ENCODE measurements at places on chromosomes 5 and 9.

GRCh38 chr9:130823435-130823834 is 11.6 kb upstream of the ABL1 start:
- DNase-seq: no peak

DNA sequence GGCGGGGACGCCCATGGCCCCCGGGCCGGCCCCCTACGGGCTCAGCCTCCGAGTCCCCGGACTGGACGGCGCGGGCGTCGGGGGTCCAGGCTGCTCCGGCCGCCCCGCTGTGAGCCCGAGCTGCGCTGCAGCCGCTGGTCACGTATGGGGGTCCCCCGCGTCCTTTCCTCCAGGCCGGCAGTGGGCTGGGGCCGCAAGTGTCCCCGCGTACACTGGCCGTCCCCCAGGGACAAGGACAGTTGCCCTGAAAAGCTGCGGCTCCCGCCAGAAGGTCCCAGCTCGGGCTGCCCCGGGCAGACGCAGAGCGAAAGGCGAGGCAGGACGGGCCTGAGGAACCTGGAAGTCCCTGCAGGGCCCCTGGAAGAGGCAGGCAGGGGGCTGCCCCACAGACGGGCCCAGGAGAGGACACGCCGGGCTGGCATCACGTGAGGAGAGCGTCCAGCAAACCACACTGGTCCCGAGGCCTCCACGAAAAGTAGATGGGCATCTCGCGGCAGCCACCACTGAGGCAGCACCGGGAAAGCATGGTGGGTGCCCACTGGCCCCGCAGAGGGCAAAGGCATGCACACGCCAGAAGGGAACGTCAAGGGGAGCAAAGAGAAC is 3.3 kb upstream of the NKD2 start:
- DNase-seq: no peak

- DNase-seq: no peak
Observed at GRCh38 chr5:125232779-125233230, 486.4 kb upstream of the ZNF608 start.

GRCh38 chr5:6418679-6419276 is 29.9 kb upstream of the UBE2QL1 start:
- no peak for DNase-seq

DNA sequence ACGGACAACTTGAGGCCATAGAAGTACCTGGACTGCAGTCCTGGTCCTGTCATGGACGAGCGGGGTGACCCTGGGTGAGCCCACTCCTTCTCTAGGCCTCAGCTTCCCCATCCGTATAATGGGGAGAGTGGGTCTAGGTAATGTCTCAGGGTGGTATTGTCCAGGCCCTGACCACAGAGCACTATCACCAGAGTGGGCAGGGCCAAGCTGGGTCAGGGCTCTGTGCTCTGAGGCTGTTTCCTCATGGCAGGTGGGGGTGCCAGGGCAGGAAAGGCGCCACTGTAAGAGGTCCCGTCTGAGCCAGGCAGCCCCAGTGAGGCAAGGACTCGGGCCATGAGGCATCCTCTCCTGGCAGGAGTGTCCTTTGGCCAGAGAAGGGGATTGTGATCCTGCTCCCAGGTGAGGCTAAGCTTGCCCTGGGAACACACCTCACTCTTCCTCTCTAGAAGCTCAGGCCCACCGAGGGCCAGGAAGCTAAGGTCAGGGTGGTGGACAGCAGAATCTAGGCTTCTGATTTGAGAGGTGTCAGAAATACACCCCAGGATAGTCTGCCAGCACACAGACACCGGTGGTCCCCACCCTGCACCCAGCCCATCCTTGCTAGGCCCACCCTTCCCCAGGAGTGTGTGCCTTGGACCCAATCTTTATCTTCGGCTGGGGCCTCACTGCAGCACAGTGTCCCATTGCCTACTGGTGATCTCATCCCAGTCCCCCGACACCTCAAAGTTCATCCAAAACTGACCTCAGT is 1.5 kb upstream of the MYOZ3 start:
- no peak for DNase-seq

- peak; percentile 96 for DNase-seq
Observed at GRCh38 chr5:138331449-138332368, at the start of gene CDC25C. Gene CDC25C, minus strand, starts transcription at chr5:138331804. Its CDS starts 624 bp downstream, at chr5:138331180.

DNA sequence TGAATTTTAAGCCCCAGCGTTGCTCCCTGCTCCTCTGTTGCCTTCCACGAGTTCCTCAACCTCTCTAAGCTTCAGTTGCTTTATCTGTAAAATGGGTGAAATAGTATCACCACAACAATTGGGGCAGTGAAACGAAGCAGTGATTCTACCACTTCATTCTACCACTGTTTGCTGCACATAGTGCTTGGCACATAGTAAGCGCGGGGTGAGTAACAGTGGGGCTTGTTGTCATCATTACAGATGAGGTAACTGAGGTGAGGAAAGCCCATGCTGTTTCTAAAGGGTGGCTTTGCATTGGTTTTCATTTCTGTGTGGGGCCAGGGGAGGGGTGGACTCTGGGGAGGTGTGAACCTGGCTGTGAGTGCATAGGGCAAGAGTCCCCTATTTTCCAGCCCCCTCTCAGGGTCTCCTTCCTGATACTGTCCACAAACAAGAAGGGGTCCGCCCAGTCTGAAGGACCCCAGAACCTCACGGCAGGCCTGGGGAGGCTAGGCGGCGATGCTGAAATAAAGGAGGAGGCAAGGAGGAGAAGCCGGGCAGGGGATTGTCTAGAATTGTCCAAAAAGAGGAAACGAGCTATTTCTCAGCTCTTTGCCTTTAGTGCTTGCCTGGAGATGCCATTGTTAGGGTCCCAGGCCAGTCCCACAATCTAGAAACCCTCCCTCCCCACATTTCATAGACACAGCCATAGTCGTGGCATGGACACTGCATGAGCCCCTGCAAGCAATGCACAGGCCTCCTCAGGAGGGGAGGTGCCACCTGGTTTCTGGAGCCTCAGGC is 65.6 kb downstream of the IL6ST start:
- DNase-seq: no peak

DNA sequence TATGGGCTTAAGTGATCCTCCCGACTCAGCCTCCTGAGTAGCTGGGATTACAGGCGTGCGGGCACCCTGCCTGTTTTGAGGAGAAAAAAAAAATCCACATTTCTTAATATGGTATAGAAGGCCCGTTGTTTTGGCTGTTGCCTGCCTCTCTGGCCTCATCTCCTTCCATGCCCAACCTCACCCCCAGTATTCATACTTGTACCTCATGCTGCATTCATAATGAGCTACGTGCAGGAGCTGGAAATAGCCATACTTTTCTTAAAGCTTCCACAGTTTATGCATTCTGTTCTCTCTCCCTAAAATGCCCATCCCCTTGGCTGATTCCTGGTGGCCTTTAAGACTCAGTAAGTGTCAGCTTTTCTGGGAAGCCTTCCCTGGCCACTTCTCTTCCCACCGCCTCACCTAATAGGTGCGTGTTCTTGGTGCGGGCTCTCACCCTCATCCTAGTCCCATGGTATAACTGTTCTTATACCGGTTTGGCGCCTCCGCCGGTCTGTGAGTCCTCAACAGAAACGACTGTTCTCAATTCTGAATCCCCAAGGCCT is 2.1 kb upstream of the TPM2 start:
- DNase-seq: no peak

- DNase-seq: no peak
Observed at GRCh38 chr9:112112519-112112918, 62.6 kb downstream of the SUSD1 start.

DNA sequence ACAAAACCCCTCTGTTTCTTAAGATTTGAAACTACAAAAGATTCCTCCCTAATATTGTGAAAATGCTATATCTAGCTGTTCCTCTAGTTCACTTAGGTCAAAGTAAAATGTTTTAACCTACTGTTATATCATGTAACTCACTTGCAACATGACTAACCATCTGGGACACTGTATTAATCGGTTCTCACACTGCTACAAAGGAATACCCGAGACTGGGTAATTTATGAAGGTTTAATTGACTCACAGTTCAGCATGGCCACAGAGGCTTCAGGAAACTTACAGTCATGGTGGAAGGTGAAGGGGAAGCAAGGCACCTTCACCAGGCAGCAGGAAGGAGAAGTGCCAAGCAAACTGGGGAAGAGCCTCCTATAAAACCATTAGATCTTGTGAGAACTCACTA is 34.7 kb downstream of the DIMT1 start:
- no peak for DNase-seq

DNA sequence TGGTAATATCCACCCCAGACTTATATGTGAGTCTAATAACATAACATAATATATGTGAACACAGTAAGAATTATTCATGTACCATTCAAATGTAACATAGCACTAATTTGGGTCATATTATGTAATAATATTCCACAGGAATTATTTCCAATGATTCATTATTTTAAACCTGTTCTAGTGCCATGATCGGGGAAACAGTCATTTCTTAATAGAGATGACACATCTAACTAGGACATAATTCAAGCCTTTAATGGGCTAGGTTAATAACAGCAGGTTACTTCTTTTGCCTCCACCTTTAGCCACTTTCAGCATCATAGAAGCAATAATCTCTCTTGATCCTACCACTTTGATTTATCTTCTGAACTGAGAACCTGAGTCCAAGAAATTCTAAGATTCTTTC is 12.3 kb downstream of the SPINK9 start:
- no peak for DNase-seq

GRCh38 chr5:140399979-140400729 is 1.5 kb upstream of the ANKHD1 start:
- DNase-seq: no peak

- no peak for DNase-seq
Observed at GRCh38 chr9:135835131-135835530, 72.2 kb downstream of the CAMSAP1 start.

DNA sequence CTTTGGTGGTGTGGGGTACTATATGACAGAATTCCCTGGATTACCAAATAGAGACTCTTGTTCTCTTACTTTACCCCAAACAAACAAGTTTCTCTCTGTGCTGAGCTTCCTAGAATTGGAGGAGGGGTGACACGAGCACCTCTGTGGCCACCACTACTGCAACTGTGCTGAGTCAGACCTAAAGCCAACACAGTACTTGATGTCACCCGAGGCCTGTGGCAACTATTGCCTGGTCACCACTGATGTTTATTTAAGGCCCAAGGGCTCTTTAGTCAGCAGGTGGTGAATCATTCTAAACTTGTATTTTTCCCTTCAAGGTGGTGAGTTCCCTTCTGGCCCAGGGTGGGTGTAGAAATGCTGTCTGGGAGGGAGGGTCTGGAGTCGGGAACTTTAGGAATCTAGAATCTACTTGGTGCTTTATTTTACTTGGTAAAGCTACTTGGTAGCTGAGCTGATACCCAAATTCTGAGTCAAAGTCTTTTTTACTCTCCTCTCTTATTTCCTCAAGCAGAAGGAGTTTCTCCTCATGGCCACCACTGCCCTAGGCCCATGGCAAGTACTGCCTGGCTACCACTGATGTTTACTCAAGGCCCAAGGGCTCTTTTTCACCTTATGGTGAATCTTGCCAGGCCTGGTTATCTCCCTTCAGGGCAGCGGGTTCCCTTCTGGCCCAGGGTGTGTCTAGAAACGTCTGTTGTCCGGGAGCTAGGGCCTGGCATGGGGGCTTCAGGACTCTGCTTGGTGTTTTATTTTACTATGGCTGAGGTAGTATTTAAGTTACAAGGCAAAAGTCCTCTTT is 9.8 kb downstream of the LURAP1L start:
- no peak for DNase-seq

DNA sequence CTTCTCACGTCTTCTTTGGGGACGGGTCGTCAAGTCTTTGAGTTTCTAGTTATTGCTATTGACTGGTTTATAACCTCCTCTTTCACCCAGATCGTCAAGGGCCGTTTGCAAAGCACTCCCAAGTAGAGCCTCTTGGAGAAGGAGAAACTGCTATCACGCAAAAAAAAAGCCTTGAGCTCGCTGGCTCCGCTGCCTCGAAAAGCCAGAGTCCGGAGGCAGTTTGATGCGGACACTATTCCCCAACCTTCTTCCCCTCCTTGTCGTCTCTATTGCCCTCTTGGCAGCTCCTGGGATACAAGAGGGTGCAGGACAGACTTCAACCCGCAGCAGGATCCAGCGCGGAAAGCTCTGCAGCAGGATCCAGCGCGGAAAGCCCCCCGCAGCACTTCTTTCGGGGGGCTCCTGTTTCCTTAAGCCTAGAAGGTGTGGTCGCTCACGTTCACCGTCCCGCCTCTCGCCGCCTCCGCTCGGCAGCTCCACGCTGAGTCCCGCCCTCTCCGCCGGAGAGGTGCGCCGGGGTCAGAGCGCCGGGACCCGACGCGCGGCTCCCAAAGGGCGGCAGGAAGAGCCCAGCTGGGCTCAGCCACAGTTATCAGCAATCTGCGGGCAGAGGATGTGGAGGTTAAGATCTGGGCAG is at the start of gene PCDHAC1:
Gene PCDHAC1 (plus strand): TSS at position 494 of the 637 bp plus-strand sequence. CDS start 594 bp downstream, outside the sequence.
- no peak for DNase-seq

DNA sequence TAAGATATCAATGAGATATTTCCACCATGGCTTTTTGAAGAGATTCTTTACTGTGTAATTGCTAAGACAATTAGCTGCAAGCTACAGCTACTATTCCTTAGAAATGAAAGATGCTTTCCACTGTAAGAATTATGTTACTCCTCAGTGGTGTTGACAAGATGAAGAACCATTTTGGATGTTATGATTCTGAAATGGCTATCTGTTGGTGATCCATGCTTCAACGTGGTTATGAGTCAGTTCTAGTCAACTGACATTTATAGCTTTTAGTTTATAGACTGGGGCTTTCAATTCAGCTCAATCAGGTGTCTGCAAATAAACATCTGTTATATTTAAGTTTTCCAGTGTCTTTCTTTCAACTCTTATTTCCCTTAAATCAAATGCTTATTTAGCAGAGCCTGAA is 93.7 kb downstream of the SGCD start:
- no peak for DNase-seq

DNA sequence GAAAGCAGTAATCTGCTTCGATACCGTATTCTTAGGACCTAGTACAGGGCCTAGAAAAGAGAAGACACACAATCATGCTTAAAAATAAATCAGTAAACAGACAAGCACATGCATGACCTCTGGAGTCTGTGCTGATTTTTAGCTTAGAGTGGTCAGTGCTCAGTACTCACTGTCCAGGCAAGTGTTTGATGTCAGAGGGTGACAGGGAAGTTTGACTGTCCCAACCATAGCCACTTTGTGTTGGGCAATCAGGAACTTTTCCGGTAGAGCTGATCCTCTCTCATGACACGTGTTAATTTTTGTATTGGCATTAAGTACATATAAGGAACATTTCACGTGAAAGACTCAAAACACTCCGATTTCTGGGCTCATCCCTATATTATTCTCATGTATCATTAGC is 464.7 kb upstream of the KLF4 start:
- DNase-seq: no peak

DNA sequence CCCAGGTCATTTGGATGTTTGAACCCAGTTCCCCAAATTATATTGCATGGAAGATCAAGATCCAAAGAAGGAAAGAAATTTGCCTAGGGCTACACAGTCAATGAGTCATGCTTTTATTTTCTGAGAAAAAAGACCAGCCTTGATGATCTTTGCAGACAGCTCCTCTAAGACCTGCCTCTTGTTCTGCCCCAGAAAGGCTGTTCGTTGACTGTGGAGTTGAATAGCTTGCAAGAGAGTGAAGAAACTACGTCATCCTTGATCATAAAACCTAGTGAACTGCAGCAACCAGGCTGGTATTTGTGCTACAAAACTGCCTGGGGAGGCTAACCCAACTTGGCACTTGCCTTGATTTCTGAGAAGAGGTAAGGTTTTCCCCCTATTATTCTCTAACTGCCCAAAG is 263.9 kb downstream of the PAPPA start:
- DNase-seq: no peak

- DNase-seq: no peak
Observed at GRCh38 chr5:34719029-34719428, 62.9 kb downstream of the RAI14 start.

Data from activated naive CD8-positive, alpha-beta T cell treated with anti-CD3 and anti-CD28 coated beads, Interleukin-2, amount 50 U/mL, for 24 hours (primary cell).